Omental fat pad (tissue), 4 donors: ENCODE measurements at places on chromosomes 6 and 20.

- no peak for DNase-seq
Measured at GRCh38 chr6:124260337-124260736, 456.7 kb downstream of the NKAIN2 start.

GRCh38 chr6:164211254-164211653, 796.7 kb downstream of the QKI start:
- DNase-seq: no peak

GRCh38 chr20:64083378-64083803, 807 bp downstream of the LKAAEAR1 start:
- peak; percentile 48 for DNase-seq

DNA sequence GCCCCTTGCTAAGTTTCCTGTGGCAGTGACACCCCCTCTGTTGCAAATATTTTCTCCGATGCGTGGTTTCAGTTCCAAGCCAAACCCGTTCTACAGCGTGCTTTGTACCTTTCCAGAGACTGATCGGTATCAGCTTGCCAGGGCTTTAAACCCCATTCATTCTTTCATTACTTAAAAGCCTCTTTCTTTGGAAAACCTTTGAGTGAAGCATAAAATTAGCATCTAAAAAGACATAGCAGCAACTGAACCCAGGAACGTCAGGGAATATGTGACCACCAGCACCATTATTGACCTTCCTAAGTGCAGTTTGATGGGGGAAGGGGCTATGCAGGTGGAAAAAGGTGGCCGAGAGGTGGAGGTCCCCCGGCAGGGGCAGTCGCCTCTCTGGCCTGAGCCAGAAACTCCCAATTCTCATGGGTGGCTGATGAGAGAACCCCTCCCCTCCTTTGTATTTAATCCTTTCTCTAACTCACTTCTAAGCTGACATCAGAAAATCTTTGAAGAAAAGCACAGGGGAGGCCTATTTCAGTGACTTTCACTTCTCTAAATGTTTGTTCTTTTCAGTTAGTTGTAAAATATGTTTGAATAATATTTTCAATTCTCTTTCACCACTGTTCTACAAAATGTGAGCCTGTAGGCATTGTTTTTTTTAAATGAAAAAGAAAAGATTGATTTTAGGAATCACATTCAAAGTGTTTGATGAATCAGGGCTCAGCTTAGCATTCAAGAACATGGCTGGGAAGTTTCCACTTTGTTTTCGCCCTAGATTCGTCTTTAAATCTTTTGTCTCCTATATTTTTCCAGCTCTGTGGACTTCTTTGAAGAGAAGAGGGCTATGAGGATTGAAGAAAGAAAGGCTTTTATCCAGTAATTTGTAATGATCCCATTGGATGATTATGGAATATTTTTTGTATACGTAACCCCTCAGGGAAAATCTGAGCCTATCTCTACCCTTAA, 89.2 kb downstream of the RSPH3 start:
- no peak for DNase-seq

DNA sequence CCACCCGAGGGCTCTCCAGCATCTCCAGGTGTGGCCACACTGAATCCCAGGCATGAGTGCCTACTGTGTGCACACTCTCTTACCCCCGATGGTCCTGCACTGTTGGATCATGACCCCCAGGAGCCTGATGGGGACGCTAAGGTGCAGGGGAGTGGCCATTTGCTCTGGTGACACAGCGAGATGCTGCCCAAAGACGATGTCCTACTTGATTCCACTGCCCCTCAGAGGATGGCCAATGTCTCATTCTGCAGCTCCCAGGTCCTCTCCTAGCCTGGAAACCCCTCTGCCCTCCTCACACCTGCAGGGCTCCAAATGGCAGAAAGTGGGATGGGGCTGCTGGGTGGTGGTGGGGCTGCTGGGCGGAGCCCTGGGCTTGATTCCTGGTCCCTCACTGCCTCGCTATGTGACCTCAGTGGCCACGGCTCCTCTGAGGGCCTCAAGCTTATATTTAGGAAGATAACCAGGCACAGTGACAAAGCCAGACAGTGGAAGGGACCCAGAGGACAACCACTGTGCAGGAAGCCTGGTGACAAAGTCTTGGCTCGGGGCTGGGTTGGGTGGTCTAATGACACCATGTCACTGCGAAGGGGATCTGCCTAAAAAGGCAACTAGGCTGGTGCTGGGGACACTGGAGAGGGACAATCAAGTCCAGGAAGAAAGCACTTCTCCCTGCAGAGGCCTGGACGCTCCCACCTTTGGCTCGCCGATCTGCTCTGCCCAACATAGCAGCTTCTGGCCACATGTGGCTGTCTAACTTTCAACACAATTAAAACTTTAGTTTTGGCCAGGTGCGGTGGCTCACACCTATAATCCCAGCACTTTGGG, 28.4 kb downstream of the TGM2 start:
- DNase-seq: no peak

- DNase-seq: no peak
Measured at GRCh38 chr20:52305858-52306257, 114.3 kb upstream of the ZFP64 start.

DNA sequence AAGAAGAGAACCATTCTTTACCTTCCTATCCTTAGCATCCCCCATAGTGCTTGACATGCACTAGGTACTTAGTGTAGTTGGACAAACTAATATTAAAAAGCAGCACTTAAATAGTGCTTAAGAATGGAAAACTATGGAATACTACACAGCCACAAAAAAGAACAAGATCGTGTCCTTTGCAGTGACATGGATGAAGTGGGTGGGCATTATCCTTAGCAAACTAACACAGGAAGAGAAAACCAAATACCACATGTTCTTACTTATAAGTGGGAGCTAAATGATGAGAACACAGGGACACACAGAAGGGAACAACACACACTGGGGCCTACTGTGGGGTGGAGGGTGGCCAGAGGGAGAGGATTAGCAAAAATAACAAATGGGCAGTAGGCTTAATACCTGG, 66.8 kb downstream of the EPHA7 start:
- DNase-seq: no peak

- no peak for DNase-seq
Measured at GRCh38 chr6:170448751-170449630, 104.1 kb downstream of the PSMB1 start.

- no peak for DNase-seq
Measured at GRCh38 chr6:162463576-162463975, 264.0 kb downstream of the PRKN start.

GRCh38 chr6:148983966-148984365, 237.1 kb downstream of the UST start:
- no peak for DNase-seq

DNA sequence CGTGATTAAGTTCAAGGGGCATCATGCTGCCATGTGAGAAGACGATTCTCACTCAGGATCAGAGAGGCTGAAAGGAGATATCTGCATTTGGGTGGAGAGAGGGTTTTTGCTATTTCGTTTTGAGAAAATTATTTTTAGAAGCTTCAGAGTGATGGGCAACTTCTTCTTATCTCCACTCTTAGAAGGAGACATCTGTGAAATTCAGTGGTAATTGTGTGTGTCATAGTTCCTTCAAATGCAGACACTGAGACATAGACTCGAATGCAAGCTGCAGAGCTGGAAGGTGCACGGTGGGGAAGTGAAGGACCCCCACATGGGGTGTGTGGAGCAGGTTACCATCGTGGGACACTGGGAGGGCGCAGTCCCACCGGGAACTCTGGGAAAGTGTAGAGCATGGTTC, 116.8 kb downstream of the PRND start:
- no peak for DNase-seq

DNA sequence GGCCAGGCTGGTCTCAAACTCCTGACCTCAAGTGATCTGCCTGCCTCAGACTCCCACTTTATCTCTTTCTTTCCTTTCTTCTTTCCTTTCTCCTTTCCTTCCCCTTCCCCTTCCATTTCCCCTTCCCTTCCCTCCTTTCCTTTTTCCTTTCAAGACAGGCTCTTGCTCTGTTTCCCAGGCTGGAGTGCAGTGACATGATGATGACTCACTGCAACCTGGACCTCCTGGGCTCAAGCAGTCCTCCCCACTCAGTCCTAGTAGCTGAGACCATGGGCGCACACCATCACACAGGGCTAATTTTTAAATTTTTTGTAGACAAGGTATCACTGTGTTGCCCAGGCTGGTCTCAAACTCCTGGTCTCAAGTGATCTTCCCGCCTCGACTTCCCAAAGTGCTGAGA, 377.6 kb upstream of the ZFP64 start:
- no peak for DNase-seq

- no peak for DNase-seq
Measured at GRCh38 chr6:25014791-25015560, 79.2 kb upstream of the RIPOR2 start.

DNA sequence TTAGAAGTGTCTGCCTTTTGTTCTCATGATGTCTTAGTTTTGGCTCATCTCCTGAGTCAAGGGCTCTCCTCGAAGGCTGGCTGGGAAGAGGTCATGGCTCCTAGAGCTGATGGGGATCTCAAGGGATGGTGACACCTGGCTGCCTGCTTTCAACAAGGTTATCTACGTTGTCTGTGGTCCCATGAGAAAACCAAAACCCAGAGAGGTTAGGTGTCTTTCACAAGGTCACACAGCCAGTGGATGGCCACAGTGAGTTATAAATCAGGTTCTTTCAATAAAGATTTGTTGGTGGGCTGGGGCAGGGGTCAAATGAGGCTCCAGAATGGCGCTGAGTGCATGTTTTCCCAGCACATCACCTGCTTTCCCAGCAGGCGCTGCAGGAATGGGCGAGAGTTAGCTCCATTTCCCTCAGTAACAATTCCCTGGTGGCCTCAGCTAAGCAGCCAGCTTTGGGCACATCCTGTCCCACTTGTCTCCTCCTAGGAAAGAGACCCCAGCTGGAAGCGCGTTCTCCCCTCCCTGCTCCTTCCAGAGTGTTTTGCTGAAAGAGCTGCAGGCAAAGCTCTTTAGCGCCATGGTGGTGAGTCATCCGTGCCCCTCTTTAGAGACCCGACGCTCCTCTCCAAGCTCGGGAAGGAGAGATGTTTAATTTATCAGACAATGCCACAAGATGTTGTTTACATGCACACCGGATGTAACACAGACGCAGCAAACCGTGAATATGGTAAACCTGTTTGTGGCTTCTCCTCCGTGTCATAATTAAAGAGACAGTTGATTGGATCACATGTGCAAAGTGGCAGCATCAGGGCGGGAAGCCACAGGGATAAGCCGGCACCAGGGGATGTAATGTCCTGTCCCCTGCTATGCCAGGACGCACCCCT, 109.7 kb downstream of the LRFN2 start:
- DNase-seq: no peak

GRCh38 chr6:69866770-69867638, 648 bp downstream of the COL19A1 start:
- DNase-seq: peak; percentile 25

- DNase-seq: no peak
Measured at GRCh38 chr20:19991854-19992253, 25.3 kb upstream of the NAA20 start.
